ENCODE measurements at places on chromosomes 2 and 18.

DNA sequence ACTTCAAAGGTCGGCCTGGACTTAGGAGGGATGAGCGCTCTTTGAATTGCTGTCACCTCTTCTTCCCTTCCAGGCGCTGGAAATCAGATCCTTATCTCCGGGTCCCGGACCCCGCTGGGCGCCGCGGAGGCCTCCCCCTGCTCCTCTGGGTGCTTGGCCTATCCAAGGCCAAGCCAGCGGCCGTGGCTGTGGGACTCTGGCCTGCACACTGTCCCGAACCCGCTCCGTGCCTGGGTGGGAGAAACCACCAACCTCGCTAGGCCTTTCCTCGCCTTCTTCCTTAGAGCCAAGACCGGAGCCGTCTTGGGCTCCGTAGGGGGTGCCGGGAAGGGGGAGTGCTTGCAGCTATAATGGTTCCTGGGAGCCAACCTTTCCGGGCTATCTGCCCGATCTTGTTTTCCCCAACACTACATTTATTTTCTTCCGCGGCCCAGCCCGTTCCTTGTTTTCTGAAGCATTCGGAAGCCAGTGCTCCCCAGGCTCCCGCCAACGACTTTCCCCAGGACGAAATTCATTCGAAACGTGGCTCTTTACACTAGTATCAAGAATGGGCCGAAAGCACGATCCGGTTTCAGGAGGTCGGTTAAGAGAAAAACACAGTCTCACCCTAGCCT lies 2.4 kb downstream of the OSR1 start:
- peak; percentile 18 for DNase-seq

- DNase-seq = no peak
Observed at GRCh38 chr2:164515030-164515429, 106.3 kb downstream of the GRB14 start.

GRCh38 chr2:238950551-238950950 lies 102.7 kb downstream of the TWIST2 start:
- DNase-seq = no peak

DNA sequence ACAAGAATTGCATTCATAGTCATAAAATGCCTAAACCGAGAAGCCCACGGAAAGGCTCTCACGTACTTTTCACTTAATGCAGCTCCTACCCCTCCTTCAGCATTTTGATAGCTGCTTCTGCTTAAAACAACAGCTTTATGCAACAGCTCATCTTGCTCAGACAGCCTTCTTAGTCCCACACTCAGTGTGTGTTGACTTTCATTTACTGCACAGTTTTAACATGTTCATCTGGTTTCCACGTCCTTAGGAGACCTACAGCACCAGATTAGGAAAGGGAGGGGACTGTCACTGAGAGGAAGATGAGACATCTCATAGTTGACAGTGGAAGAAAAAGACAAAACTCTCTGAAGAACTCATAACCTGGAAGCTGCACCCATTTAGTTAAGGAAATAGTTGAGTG lies 435.4 kb downstream of the SETBP1 start:
- DNase-seq = no peak

GRCh38 chr2:18378020-18378653 lies 182.3 kb downstream of the RDH14 start:
- DNase-seq = peak; percentile 67

DNA sequence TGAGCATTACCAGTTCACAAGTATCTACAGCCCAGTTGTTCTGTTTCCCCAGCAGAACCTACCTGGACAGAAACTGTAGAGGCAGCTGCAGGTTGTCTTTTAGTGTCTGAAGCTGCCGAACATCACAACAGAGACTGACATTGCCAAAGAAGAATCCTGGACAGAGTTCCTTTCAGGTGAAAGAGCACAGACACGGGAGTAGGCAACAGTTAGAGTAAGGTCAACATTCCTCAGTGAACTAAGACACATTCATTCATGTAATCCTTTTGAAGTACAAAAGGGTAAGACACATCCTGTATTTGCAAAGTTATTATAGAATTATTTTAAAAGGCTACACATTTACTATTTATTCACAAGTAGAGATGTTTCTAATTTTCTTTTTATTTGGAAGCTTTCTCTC lies 14.3 kb downstream of the NPC1 start:
- DNase-seq = no peak

GRCh38 chr2:238136820-238137537 lies 1.5 kb upstream of the KLHL30 start:
- DNase-seq = no peak

DNA sequence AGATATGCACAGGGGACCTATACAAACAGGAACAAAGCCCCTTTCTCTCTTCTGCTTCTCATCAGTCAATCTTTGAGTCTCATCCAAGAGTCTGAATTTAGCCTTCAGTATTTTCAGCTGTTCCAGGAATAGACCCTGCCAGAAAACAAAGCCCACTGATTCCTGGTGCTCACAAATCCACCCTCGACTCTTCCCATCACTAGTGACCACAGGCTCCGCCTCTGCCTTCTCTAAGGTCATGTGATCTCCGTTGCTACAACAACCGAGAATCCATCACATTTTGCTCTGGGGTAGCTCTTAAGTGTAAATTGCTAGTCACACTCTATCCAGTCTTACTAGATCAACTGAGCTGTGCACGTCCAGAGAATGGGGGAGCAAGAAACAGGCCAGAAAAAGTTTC lies 46.4 kb upstream of the SPTBN1 start:
- DNase-seq = peak; percentile 55

- no peak for DNase-seq
Observed at GRCh38 chr18:36903215-36903928, 74.4 kb downstream of the KIAA1328 start.

GRCh38 chr2:174612970-174613369 lies 15.4 kb upstream of the WIPF1 start:
- no peak for DNase-seq

GRCh38 chr18:51273437-51273836 lies 76.0 kb upstream of the MEX3C start:
- DNase-seq = peak; percentile 25

DNA sequence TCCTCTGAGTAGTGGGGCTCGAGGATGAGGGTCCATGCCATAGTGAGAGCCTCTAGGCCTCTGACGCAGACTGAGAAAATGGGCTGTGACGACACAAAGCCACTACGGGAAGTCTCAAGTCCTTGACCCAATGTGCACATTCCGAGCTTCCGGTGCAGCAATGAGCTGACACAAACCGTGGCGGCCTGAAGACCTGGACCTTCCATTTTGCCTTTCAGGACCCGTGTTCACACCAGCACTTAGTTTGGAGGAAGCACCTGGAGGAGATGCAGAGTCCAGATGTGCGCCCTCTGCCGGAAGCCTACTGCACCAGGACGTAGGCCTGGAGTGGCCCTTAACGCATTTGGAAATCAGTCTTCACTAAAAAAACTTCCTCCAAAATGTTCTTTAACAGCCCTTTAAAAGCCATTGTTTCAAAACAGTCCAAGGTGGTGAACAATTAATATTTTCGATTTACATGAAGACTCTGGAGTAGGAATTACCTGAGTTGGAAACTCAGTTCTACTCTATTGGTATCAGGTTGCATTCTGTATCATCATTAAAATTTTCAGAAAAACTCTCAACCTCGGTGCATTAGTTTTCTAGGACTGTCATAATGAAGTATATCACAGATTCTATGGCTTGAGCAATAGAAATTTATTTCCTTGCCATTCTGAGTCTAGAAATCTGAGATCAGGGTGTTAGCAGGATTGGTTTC lies 33.9 kb downstream of the BMP10 start:
- DNase-seq = peak; percentile 77

- DNase-seq = no peak
Observed at GRCh38 chr2:191114403-191114886, 36.3 kb downstream of the STAT4 start.
